Activated CD8-positive, alpha-beta memory T cell treated with anti-CD3 and anti-CD28 coated beads, Interleukin-2, amount 10 ng/mL, durations not matched to agents 7 days and 5 days (primary cell): ENCODE measurements at places on chromosomes 6 and 20. TPM values are rescaled to one million over a fixed set of nuclear protein-coding genes. Genes with fewer than 3 reads are reported as not detected.

Gene HDGFL1
- total RNA-seq: not detected

Gene PLEKHG1
- 4.6 TPM for total RNA-seq

Gene ELOVL2
- not detected for total RNA-seq

Gene MATN4
- total RNA-seq: 2.2 TPM

Gene RSPH4A
- 0.18 TPM for total RNA-seq

Gene CST4
- not detected for total RNA-seq

DNA sequence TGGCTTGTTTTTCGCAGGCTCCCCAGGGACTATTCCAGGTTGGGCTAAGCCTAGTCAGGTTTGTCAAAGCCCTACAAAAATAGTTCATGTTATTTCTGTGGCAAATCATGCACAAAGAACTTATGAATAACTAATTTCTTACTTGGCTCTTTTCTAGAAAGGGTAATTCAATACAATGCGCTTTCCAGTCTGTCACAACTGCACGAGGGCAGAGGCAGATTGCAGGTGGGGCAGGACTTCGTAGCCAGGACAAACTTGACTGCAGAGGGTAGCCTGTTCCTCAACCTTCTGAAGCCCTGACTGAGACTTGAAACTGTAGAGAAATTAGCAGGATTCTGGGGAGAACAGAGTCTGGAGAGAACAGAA is 253.5 kb downstream of the QKI start:
- no peaks in the 10 kb centered on the region for H3K27me3 ChIP-seq
- H3K4me3 ChIP-seq: no peak overlapping the region
- DNase-seq: no peak
- H3K27ac ChIP-seq: no peak overlapping the region

GRCh38 chr20:61878478-61879302 is 187.0 kb downstream of the TAF4 start:
- no peaks in the 10 kb centered on the region for H3K36me3 ChIP-seq
- H3K4me3 ChIP-seq: no peak overlapping the region
- no peaks in the 10 kb centered on the region for H3K4me1 ChIP-seq
- DNase-seq: no peak
- no peak overlapping the region for H3K27ac ChIP-seq
- H3K27me3 ChIP-seq: no peaks in the 10 kb centered on the region

DNA sequence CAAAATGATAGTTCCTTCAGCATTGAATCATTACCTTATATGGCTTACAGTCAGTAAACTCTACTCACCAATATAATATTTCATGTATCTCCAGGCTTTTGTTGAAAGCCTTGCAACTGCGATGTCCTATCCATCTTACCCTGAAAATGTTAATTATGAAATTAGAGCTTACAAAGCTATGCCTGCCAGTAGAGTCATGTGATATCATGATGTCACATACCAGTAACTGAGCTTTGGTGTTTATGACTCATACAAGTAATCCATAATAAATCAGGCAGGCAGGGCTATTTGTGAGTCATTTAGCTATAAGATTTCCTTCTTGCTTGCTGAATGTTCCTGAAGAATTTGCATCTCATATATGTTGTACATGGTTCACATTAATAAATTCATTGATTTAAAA is 44.9 kb upstream of the FAM83B start:
- DNase-seq: no peak
- no peak overlapping the region for H3K4me3 ChIP-seq
- no peaks in the 10 kb centered on the region for H3K27me3 ChIP-seq

DNA sequence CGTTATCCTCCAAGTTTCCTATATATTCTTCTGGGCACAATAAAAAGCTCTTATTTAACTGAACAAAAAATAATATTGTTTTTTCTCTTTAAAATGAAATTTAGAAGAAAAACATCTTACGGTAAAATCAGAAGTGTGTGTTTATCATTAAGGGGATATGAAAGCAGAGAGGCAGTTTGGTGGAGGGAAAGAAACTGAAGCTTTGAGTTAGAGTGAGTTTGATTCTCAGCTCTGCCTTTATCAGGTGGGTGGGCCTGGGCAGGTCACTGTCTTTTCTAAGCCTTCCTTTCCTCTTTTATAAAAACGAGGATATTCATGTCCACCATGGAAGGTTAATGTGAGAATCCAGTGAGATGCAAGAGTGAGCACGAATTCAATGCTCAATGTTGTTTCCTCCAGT is 379.8 kb upstream of the CNR1 start:
- H3K36me3 ChIP-seq: no peaks in the 10 kb centered on the region
- no peaks in the 10 kb centered on the region for H3K27me3 ChIP-seq
- H3K27ac ChIP-seq: no peak overlapping the region
- DNase-seq: no peak
- no peak overlapping the region for H3K4me3 ChIP-seq

- no peak for DNase-seq
- H3K4me1 ChIP-seq: peaks cover 5% of the 10 kb centered on the region
- no peak overlapping the region for H3K27ac ChIP-seq
- H3K4me3 ChIP-seq: no peak overlapping the region
Measured at GRCh38 chr20:36878941-36879340, 3.0 kb downstream of the TLDC2 start.

DNA sequence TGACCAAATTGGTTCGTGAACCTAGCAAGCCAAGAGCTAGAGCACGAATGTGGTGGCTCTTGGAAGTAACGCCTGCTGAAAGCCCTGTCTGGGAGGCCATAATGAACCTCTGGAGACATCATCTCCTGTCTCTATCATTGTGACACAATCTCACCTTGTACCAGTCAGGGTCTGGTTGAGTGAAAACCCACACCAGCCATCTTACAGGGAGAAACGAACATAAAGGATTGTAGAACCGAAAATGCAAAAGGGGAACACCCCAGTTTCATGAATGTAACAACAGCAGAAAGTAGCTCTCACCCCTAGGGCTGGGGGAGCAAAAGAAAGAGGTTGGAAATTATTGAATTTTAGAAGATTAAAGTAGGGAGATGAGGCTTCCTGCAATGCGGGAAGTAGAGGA is 50.9 kb upstream of the TAB2 start:
- no peaks in the 10 kb centered on the region for H3K27me3 ChIP-seq
- no peak for DNase-seq
- H3K27ac ChIP-seq: no peak overlapping the region
- H3K4me1 ChIP-seq: peaks cover 27% of the 10 kb centered on the region

- peaks cover 26% of the 10 kb centered on the region for H3K27me3 ChIP-seq
- peak overlapping the region; percentile 41 for H3K4me3 ChIP-seq
- H3K27ac ChIP-seq: no peak overlapping the region
- H3K36me3 ChIP-seq: no peaks in the 10 kb centered on the region
- peaks cover 18% of the 10 kb centered on the region for H3K4me1 ChIP-seq
- no peak for DNase-seq
Measured at GRCh38 chr20:49983123-49983847, 505 bp downstream of the SNAI1 start.

DNA sequence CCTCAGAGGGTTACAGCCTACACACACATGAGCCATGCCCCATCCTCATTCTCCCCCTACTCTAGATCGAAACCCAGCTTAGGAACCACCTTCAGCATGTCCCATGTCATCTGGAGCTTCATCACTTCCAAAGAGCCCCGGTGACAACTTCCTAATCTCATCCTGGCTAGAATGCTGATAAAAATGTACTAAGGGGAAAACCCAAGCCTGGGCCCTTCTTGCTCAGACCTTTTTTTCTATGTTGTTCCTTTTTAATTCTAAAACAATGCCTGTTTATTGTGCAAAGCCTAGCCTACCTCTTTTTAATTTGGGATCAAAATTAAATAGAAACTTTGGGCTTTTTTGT is 44.1 kb upstream of the NT5E start:
- H3K4me3 ChIP-seq: no peak overlapping the region
- peaks cover 5% of the 10 kb centered on the region for H3K36me3 ChIP-seq
- H3K27me3 ChIP-seq: no peaks in the 10 kb centered on the region
- H3K4me1 ChIP-seq: peaks cover 65% of the 10 kb centered on the region
- peak overlapping the region; percentile 77 for H3K27ac ChIP-seq

- H3K4me3 ChIP-seq: peak overlapping the region; percentile 97
- H3K36me3 ChIP-seq: peaks cover 15% of the 10 kb centered on the region
- no peaks in the 10 kb centered on the region for H3K27me3 ChIP-seq
- DNase-seq: peak; percentile 78
- peak overlapping the region; percentile 97 for H3K27ac ChIP-seq
Measured at GRCh38 chr6:11094411-11094851, 797 bp downstream of the SMIM13 start.

DNA sequence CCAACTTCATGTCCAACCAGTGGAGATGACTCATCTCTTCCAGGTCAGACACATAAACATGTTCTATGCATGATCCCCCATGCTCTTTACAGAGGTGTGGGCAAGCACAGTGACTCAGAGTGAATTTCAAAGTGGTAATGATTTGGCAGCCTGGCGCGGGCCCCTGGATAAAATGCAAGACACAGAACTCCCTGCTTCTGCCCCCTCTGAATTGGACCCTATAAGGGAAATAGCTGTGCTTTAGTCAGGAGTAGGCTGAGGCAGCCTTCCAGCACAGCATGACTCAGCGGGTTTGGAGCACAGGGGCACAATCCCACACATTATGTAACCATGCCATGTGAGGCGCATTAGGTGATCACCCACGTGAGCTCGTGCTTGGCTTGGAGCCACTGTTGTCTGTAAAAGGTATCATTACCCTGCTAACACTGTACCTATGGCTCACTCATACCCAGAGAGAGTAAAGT is 127.4 kb downstream of the C6orf118 start:
- no peaks in the 10 kb centered on the region for H3K4me1 ChIP-seq
- no peak for DNase-seq
- no peaks in the 10 kb centered on the region for H3K27me3 ChIP-seq
- no peak overlapping the region for H3K27ac ChIP-seq

DNA sequence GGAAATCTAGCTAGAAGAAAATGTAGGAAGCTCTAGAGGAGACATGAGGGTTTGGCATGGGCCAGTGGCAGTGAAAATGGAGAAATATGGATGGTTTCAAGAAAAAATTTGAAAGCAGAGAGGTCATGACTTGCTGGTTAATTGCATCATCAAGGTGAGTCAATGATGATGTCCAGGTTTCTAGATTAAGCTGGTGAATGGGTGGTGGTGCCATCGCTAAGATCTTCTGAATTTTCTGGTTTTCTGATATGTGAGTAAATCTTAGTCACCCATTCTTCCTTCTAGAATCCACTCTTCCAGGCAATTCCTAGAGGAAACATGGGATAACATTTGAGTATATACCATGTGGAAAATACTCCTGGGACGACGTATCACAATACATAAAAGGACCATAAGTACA is 25.0 kb downstream of the SH3BGRL2 start:
- H3K27me3 ChIP-seq: peaks cover 10% of the 10 kb centered on the region
- DNase-seq: no peak
- peaks cover 3% of the 10 kb centered on the region for H3K4me1 ChIP-seq
- no peaks in the 10 kb centered on the region for H3K36me3 ChIP-seq

- no peak overlapping the region for H3K4me3 ChIP-seq
- no peak overlapping the region for H3K27ac ChIP-seq
- H3K4me1 ChIP-seq: no peaks in the 10 kb centered on the region
- no peaks in the 10 kb centered on the region for H3K36me3 ChIP-seq
Measured at GRCh38 chr6:164133095-164133494, 718.6 kb downstream of the QKI start.

- no peaks in the 10 kb centered on the region for H3K27me3 ChIP-seq
- H3K36me3 ChIP-seq: peaks cover 33% of the 10 kb centered on the region
- H3K4me3 ChIP-seq: no peak overlapping the region
- H3K4me1 ChIP-seq: peaks cover 74% of the 10 kb centered on the region
Measured at GRCh38 chr20:50913690-50914375, 17.4 kb downstream of the ADNP start.

DNA sequence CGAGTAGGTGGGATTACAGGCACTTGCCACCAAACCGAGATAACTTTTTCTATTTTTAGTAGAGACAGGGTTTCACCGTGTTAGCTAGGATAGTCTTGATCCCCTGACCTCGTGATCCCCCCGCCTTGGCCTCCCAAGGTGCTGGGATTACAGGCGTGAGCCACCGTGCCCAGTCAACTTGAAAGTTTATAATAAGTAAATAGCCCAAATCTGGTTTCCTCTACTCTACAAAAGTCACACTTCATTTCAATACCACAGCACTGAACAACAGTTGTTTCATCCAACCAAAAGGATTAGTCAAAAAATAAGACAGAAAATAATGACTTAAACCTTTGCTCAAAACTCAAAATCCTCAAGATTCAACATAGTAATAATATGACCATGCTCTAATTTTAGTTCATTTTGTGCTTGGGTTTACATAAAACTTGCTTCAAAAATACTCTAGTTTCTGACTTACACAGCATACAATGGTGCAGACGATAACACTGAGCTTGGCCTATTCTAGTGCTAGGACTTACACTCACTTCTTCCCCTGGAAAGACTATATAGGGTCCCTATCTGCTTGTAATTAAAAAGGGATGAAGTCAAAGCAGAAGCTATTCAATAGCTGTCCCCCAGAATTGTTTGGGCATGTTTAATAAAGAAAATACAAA is 56.7 kb downstream of the NT5E start:
- H3K36me3 ChIP-seq: peaks cover 51% of the 10 kb centered on the region
- H3K4me3 ChIP-seq: no peak overlapping the region
- peak; percentile 66 for DNase-seq
- no peaks in the 10 kb centered on the region for H3K27me3 ChIP-seq
- H3K27ac ChIP-seq: peak overlapping the region; percentile 3
- H3K4me1 ChIP-seq: peaks cover 13% of the 10 kb centered on the region

DNA sequence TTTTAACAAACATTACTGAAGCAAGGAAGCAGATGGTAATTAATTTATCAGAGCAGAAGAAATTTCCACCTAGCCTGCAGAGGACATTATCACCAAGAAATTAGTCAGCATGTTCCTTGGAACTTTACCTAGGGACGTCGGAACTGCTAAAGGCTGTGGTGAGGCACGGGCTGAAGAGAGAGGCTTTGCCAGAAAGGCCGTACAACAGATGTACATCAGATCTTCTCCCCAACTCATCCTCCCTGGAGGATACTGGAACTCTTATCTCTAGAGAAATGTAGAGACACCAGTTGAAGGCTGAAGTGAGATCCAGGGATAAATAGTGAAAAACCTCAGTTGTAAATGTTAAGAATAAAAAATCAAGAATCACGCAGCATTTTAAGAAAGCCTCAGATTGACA is 257.1 kb downstream of the SAMD5 start:
- H3K27ac ChIP-seq: no peak overlapping the region
- H3K4me1 ChIP-seq: no peaks in the 10 kb centered on the region
- H3K27me3 ChIP-seq: no peaks in the 10 kb centered on the region
- no peaks in the 10 kb centered on the region for H3K36me3 ChIP-seq
- H3K4me3 ChIP-seq: no peak overlapping the region

- H3K4me3 ChIP-seq: no peak overlapping the region
- no peak overlapping the region for H3K27ac ChIP-seq
- H3K27me3 ChIP-seq: no peaks in the 10 kb centered on the region
- no peaks in the 10 kb centered on the region for H3K4me1 ChIP-seq
Measured at GRCh38 chr6:89321131-89321970, 6.3 kb upstream of the GABRR2 start.

GRCh38 chr20:64113796-64114355 is 6.5 kb upstream of the NPBWR2 start:
- H3K4me3 ChIP-seq: no peak overlapping the region
- H3K4me1 ChIP-seq: no peaks in the 10 kb centered on the region
- peak; percentile 37 for DNase-seq
- H3K27ac ChIP-seq: no peak overlapping the region
- no peaks in the 10 kb centered on the region for H3K27me3 ChIP-seq

DNA sequence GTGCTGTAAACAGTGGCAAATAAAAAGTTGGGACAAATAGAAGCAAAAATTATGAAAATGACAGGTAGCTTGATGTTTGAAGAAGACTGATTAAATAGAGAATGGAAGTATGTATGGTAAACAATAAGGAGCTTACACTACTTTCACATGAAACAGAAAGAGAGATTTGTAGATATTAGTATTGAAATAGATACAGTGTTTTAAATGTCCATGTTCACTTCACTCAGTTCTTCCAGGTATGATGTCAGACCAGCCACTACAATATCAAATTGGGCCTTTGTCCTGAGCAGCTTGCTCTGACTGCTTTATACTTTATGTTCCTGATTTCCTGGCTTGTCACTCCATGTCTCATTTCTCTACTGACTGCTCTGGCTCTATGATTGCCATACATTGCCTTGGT is 107.5 kb downstream of the CENPW start:
- no peak overlapping the region for H3K27ac ChIP-seq
- H3K36me3 ChIP-seq: no peaks in the 10 kb centered on the region
- H3K4me3 ChIP-seq: no peak overlapping the region
- peaks cover 6% of the 10 kb centered on the region for H3K27me3 ChIP-seq
- H3K4me1 ChIP-seq: no peaks in the 10 kb centered on the region
